Right atrium auricular region (tissue), 2 donors: ENCODE measurements at places on chromosomes 3 and 15. TPM values are rescaled to one million over a fixed set of nuclear protein-coding genes. Genes with fewer than 3 reads are reported as not detected.
A peak's percentile ranks its signal among the peaks of the same experiment; 100 is the strongest.

Gene IL17RC
- 32.5 TPM for total RNA-seq

Gene CLDN1
- total RNA-seq = 12.7 TPM

GRCh38 chr15:65095011-65095746 is 18.6 kb downstream of the KBTBD13 start:
- no peak overlapping the region for H3K4me3 ChIP-seq
- H3K36me3 ChIP-seq = peaks cover 27% of the 10 kb centered on the region
- no peak for DNase-seq
- H3K27ac ChIP-seq = no peak overlapping the region

- H3K4me1 ChIP-seq = no peaks in the 10 kb centered on the region
- H3K27me3 ChIP-seq = no peaks in the 10 kb centered on the region
- DNase-seq = no peak
- H3K27ac ChIP-seq = no peak overlapping the region
- no peak overlapping the region for H3K4me3 ChIP-seq
Observed at GRCh38 chr3:60076331-60076730, 1026.5 kb upstream of the CFAP20DC start.

GRCh38 chr3:184144505-184144904 is 9.3 kb downstream of the EIF2B5 start:
- no peak overlapping the region for H3K4me3 ChIP-seq
- H3K4me1 ChIP-seq = no peaks in the 10 kb centered on the region
- H3K27ac ChIP-seq = no peak overlapping the region
- H3K36me3 ChIP-seq = peaks cover 71% of the 10 kb centered on the region
- no peak for DNase-seq

GRCh38 chr15:29208352-29208751 is 61.3 kb downstream of the NSMCE3 start:
- no peak overlapping the region for H3K27ac ChIP-seq
- H3K4me1 ChIP-seq = no peaks in the 10 kb centered on the region
- H3K4me3 ChIP-seq = no peak overlapping the region
- no peak for DNase-seq
- no peaks in the 10 kb centered on the region for H3K36me3 ChIP-seq

GRCh38 chr3:123283074-123283473 is 81.3 kb downstream of the SEC22A start:
- H3K36me3 ChIP-seq = peaks cover 54% of the 10 kb centered on the region
- no peak overlapping the region for H3K27ac ChIP-seq
- peak; percentile 47 for DNase-seq
- H3K4me3 ChIP-seq = no peak overlapping the region
- peaks cover 6% of the 10 kb centered on the region for H3K4me1 ChIP-seq

DNA sequence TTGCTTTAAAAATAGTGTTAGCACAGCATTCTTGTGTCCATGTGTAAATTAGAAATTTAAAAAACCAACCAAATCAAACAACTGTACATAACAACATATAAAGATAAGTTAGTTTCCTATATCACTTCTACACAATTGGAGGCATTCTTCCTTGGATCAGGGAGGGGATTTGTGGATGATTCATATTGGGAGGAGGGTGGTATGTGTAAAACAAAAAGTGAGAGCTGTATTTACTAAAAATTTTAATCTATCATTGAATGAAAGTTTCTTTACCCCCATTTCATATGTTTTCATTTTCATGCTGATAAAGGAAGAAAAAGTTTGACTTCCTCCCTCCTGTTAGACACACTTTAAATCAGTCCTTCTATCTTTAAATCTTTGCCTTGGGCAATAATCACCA is 325.0 kb downstream of the SATB1 start:
- H3K27me3 ChIP-seq = no peaks in the 10 kb centered on the region
- no peak for DNase-seq
- no peak overlapping the region for H3K4me3 ChIP-seq
- no peaks in the 10 kb centered on the region for H3K4me1 ChIP-seq

DNA sequence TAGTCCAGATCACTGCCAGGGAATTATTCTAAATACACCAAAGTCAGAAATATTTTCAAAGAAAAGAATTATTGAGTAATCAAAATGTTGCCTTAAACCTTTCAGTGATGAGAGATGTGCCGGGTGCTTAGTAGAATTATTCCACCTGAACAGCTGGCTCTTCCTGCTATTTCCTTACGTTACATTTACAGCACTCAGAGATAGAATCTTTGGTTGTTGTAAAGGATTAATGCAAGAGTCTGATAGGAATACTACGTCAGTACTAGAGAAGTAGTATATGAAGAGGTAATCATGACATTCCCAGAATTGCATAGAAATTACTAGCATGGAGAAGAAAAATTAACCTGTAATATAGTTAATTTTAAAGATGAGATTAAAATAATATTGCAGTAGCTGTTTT is 50.9 kb upstream of the ZDHHC23 start:
- H3K4me1 ChIP-seq = no peaks in the 10 kb centered on the region
- no peak for DNase-seq
- H3K27me3 ChIP-seq = no peaks in the 10 kb centered on the region

DNA sequence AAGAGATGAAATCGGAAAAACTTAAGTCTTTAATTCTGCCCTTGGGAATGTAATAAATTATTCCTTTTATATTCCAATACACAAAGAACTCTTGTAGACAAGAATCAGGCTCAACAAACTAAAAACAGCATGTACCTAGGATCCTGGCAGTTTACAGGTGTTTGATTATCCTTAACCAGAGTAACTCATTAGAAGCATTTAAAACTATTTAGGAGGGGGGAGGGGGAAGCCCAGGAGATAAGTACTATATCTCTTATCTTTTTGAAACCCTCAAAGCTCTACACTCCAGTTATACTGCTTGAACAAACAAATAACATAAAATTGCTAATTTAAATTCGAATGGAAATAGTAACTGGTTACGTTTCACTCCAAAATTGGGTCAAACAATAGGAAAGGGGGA is 1.9 kb downstream of the CNBP start:
- DNase-seq = no peak
- H3K27me3 ChIP-seq = no peaks in the 10 kb centered on the region
- peaks cover 78% of the 10 kb centered on the region for H3K4me1 ChIP-seq
- peak overlapping the region; percentile 99 for H3K4me3 ChIP-seq
- peaks cover 23% of the 10 kb centered on the region for H3K36me3 ChIP-seq
- peak overlapping the region; percentile 99 for H3K27ac ChIP-seq
